Brain (organoid and tissue), 16 donors: ENCODE measurements at places on chromosomes 1 and 21.

DNA sequence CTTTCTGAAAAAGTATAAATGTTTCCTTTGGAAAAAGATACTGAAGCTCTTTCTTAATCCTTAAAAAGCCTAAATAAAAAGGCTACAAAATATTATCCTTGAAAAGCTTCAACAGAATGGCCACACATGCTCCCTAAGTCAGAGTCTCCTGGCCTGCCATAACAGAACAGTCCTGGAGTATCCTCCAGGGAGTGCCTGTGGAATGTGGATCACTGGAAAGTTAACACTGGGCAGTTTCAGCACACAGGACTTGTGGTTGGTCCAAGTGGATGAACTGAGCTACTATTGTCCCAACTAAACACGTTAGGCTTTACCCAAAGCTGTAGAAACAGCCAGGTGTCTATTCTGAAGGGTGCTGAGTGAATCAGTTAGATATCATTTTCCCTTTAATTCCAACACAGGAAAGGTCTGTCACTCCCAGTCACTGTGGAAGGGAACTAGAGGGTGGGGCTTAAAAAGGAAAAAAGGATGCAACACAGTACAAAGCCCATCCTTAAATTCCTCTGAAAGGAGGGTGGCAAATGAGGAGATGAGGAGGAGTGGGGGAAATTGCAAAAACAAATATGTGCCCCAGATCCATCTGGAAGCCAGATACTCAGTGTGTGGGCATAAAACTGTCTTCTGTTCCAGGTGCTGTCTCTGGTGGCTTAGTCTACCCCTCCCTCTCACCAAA lies 196.3 kb upstream of the SPAG17 start:
- DNase-seq, result no peak

DNA sequence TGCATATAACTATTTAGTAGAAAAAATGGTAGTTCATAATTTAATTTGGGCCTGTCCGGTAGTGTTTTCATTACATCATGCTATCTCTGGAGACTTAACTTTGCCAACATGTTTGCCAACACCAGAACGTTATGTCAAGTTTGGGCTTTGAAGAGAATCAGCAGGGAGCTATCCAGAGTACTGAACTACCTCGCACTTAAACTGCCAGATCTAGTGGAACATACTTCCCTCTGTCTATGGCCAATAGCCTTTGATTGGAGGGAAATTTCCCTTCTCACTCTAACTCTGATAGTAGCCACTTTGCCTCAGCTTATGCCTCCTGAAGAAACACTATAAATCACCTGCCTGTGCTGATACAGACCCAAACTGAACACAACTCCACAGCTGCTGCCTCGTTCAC lies 10.0 kb downstream of the LRRC53 start:
- no peak for DNase-seq

DNA sequence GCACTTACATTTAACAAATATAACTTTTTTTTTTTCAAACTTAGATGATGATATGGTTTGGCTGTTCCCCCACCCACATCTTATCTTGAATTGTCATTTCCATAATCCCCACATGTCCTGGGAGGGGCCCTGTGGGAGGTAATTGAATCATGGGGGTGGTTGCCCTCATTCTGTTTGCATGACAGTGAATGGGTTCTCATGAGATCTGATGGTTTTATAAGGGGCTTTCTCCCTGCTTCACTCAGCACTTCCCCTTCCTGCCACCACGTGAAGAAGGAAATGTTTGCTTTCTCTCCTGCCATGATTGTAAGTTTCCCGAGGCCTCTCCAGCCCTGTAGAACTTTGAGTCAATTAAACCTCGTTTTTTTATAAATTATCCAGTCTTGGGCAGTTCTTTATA lies 432.6 kb downstream of the AMY1C start:
- DNase-seq, result no peak

DNA sequence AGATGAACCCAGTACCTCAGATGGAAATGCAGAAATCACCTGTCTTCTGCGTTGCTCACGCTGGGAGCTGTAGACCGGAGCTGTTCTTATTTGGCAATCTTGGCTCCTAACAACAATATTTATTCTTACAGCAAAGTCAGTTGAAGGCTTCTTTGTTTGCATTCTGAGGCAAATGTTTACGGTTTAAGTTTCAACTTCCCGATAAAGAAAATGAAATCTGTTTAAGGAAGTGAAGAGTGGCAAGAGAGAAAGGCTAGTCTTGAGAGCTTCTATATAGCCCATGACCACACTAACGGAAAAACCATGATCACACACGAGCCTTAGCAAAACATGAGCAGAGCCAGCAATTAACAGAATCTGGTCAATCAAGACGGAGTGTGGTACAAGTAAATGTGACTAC lies 122.6 kb upstream of the ZNHIT6 start:
- DNase-seq, result no peak

DNA sequence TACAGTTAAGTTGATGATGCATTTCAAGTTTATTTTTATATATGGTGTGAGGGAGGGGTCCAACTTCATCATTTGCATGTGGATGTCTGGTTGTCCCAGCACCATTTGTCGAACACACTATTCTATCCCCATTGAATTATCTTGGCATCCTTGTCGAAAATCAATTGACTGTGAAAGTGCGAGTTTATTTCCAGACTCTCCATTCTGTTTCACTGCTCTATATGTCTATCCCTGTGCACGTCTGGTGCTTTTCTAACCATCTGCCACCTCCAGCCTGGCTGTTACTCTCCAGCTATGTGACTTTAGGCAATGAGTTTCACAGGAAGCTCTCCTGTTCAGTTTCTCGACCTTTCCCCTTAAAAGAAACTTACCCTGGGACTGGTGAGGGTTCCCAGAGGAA lies 137.1 kb upstream of the KLHDC7A start:
- peak; percentile 34 for DNase-seq

DNA sequence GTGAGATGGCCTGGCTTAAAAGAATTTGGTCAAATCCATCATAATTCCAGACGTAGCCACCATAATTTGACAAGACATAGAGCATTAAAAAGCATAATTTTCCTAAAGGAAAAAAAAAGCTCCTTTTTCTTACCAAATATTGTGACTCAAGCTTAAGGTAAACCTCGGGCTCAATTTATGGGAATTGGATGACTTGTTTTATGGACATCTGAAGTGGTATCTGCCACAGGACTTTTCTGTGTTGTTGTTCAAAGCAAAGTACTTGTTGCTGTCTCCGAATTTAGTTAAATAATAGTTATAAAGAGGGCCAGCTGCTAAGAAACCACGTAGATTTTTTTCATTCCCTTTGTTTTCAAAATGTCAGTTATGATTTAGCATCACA lies 1.1 kb downstream of the MPZL1 start:
- DNase-seq, result no peak

- DNase-seq, result peak; percentile 83
Measured at GRCh38 chr1:15100121-15100879, 53.2 kb upstream of the TMEM51 start.

DNA sequence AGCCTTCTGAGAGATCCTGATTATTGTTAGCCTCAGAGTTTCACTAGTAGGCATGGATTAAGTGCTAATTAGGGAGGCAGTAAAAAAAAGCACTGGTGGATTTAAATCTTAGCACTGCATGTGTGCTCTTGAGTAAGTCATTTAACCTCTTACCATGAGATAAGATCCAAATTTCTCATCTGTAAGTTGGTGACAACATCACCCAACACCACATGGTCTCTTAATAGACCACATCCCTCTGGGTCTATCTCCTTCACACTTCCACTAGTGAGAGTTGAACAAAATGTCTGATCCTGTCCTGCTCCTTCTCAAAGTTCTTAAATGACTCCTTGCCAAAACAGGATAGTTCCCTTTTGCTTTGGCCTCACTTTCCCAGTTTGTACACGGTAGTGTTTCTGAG lies 29.5 kb upstream of the DMRTA2 start:
- DNase-seq, result no peak

DNA sequence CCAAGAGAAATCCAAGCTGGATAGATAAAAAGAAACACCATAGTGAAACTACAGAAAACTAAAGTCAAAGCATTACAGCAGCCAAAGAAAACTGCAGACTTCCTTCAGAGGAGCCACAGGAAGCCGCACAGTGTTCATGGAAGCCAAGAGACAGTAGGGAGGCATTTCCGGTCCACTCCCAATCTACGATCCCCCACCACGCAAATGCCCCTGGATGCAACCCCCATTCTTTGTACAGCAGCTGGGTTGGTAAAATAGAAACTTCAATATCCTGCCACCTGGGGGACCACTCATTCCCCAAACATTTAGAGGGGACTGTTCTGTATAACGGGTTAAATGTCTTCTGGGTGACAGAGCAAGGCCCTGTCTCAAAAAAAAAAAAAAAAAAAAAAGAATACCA lies 43.9 kb upstream of the TSPEAR start:
- no peak for DNase-seq

DNA sequence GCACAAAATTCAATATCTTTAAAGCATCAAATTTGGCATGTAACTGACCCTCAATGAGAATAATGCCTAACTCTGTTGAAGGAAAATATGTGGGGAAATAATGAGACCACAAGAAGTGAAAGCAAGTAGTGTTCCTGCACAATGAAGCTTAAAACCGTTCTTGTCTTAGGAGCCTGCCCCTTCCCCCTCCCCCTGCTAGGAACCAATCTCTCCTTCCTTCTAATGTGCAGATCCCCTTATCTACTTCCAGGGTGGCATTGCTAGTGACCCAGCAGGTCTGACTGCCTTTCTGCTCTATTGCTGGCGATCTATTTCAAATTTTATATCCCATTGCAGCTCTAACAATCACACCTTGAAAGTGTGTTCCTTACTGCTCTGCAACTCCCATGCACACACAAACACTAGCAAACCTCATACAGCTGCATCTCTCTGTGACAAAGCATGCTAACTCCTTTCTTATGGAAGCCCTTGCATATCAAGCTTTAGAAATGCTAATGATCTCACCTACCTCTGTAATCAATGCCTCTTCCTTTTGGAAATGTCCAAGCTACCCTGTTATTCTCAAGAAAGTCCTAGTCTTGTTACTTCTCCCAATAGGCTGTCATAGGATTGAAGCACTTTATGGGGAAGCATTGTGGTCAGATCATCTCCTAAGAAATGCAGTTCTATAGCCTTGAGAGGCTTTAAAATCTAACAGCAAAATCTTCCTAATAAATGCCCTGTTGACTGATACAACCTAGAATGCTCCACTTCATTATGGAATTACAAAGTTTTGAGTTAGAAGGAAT lies 26.5 kb downstream of the BCL9 start:
- DNase-seq, result no peak

GRCh38 chr1:162206749-162207635 lies 137.5 kb downstream of the NOS1AP start:
- DNase-seq, result peak; percentile 67

DNA sequence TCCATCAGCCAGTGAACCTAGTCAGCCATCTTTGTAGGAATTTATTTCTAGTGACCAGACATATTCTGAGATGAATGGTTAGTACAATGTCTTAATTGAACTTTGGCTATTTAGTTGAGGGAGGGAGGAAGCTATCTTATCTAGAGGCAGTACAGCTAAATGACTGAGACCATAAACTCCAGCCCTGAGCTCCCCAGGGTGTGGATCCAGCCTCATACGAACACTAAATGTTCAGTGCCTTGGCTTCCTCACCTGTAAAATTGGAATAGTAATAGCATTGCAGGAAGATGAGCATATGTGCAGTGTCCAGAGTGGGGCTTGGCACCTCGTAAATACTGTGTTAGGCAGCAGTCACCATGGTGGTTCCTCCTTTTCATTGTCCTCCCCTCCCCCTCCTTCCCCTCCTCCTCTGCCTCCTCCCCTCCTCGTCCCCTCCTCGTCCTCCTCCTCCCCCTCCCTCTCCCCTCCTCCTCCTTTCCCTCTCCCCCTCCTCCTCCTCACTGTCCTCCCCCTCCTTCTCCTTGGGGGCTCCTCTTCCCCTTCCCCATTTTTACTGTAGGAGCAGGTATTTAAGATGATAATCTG lies 108.2 kb downstream of the GALNT2 start:
- no peak for DNase-seq

DNA sequence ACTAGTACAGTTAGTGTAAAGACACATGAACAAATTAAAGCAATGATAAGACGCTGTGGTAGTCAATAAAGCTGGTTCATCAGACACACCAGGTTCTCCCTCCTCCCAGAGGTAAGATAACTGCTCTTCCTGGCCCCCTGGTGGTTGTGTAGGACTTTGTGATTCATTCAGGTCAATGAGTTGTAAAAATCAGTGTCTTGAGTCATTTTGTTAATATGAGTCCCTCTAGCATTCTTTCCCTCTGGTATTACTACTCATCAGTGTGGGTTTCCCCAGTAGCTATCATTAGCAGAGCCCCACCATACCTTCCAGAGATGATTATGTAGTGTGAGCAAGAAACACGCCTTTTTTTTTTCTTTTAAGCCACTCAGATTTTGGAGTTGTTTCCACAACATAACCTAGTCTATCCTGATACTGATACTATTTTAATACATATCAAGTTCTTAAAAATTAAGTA lies 3.6 kb upstream of the SETDB1 start:
- DNase-seq, result peak; percentile 67

DNA sequence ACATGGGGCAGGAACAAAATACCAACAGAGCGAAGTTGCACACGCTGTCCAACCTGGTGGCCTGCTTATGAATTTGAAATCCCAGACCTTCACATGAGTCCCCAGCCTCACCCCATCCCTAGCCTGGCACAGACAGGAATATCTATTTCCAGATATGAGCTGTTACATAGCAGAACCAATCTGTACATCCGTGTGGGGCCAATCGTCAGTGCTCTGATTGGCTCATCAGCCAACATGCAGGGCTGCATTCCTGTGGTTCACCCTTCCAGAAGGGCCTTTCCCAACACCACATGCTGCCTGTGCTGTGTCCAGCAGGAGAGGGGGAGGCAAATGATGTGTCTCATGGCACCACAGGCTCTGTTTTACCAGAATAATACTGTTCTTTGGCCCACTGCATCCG lies 31.3 kb downstream of the CCN1 start:
- no peak for DNase-seq

GRCh38 chr21:45011911-45012661 lies 62.3 kb upstream of the ADARB1 start:
- no peak for DNase-seq

DNA sequence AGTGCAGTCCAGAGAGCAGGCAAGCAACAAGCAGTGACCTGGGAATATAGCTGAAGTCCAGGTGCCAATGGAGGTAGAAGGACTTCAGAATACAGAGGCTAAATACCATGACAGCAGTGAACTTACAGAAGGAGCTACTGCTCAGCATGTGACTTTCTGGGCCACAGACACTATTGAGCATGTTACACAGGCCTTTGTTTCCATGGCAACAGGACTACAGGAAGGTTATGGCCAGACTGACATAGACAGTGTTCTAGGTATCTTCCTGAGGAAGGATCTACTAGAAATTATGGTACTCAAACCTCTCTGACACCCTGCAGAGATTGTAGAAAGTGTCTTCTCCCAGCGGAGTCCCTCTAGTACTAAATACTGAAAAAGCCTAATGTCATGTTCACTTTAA lies 11.0 kb downstream of the OR2M5 start:
- peak; percentile 10 for DNase-seq

GRCh38 chr1:114345930-114346479 lies 165.0 kb downstream of the TRIM33 start:
- DNase-seq, result peak; percentile 44

GRCh38 chr1:201255479-201256362 lies 27.6 kb upstream of the PKP1 start:
- DNase-seq, result no peak
